ENCODE measurements at places on chromosomes 2 and 18.

- no peak for DNase-seq
These were observed 48.6 kb downstream of the CYB5A start for GRCh38 chr18:74243127-74243526.

DNA sequence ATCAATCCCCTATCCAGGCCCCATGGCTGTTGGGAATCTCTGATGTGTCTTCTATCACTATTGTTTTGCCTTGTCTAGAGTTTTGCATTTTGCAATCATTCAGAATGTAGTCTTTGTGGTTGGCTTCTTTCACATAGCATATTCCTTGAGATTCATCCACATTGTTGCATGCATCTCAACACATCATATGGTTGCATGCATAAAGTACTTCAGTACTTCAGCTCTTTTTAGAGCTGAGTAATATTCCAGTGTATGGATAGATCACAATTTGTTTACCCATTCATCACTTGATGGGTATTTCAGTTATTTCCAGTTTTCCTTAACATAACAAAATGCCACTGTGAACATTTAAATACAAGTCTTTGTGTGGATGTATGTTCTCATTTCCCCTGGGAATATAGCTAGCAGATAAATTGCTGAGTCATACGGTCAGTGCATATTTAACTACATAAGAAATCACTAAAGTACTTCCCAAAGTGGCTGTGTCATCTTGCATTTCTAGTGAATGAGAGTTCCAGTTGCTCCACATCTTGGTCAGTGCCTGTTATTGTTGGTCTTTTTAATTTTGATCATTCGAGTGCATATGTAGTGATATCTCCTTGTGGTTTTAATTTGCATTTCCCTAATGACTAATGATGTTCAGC is 138.8 kb downstream of the BCL11A start:
- DNase-seq = no peak

GRCh38 chr18:21684731-21685130 is 19.8 kb downstream of the ABHD3 start:
- DNase-seq = no peak

DNA sequence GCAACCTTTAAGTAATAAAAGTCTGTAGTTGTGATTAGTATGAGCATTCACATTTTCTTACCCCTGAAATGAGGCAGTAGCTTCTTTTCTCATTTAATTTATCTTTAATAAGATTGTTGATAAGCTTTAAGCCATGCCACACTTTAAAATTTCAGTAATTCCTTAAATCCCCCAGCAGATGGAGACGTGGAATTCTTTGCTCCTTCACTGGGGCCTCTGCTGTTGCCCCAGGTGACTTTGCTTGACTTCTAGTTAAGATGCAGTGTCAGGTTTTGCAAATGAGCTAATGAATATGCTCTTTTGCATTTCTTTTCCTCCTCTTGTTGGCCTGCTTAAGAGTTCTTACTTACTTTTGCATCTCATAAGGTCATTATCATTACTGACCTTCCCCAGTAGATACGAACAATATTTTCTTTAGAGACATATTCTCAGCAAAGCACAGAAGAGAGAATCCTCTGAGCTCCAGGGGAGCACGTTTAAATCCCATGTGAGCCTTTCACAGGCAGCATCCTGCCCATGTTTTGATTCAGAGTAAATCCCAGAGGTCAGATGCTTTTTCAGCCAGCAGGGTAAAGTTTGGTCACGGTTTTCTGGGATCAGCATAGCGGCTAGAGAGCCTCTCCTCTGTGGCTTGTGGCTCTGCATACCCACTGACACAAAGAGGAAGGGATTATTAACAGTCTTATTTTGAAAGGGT is 222.9 kb downstream of the PTPRM start:
- no peak for DNase-seq

DNA sequence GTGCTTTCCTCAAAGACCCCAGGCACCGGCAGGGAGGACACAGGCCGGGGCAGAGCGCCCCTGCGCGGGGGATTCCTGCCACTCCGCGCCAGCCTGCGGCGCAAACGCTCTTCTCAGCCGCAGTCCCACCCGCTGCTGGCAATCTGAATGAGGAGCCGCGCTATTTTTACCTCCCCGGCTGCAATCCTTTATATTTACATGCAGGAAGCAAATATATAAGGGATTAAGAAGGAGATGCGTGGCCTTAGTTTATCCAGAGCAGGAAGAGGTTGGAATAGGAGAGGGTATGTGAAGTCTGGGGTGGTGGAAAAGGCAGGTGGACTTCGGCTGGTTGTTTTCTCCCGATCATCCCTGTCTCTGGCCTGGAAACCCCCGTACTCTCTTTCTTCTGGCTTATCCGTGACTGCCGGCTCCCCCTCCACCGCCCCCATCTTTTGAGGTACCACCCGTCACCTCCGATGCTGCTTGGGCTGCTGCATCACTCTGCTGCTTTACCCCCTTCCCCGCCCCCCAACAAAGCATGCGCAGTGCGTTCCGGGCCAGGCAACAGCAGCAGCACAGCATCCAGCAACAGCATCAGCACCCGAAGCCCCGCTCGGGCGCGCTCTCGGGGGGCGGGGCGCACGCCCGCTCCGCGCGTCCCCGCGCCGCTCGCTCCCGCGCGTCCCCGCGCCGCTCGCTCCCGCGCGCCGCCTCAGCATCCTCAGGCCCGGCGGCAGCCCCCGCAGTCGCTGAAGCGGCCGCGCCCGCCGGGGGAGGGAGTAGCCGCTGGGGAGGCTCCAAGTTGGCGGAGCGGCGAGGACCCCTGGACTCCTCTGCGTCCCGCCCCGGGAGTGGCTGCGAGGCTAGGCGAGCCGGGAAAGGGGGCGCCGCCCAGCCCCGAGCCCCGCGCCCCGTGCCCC is at the start of gene ADAM23:
Gene ADAM23 (plus strand): TSS at position 700 of the 902 bp plus-strand sequence. CDS start 335 bp downstream, outside the sequence.
- peak; percentile 33 for DNase-seq

DNA sequence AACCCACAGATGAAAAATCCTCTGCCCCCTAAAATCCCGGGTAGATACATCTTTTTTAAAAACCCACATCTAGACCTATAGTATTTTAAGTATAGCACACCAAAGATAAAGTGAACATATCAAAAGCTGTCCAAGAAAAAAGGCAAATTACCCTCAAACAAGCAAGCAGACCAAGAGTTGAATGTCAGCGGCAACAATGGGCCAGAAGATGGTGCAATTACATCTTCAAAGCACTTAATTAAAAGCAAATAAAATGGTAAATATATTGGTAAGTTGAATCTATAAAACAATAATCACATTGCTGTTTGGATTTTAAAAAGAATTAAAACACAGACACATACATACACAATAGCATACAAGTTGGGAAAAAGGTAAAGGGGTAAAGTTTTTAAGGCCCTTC is 98.5 kb downstream of the MYOM1 start:
- DNase-seq = no peak

- no peak for DNase-seq
These were observed 45.8 kb upstream of the PDK1 start for GRCh38 chr2:172510088-172510487.

- no peak for DNase-seq
These were observed 433.7 kb upstream of the MYT1L start for GRCh38 chr2:2764739-2765138.

GRCh38 chr2:33706410-33706809 is 107.3 kb upstream of the FAM98A start:
- DNase-seq = no peak

GRCh38 chr2:133948610-133949290 is 305.1 kb upstream of the MGAT5 start:
- DNase-seq = no peak

GRCh38 chr2:213266421-213266820 is 17.8 kb upstream of the SPAG16 start:
- no peak for DNase-seq

DNA sequence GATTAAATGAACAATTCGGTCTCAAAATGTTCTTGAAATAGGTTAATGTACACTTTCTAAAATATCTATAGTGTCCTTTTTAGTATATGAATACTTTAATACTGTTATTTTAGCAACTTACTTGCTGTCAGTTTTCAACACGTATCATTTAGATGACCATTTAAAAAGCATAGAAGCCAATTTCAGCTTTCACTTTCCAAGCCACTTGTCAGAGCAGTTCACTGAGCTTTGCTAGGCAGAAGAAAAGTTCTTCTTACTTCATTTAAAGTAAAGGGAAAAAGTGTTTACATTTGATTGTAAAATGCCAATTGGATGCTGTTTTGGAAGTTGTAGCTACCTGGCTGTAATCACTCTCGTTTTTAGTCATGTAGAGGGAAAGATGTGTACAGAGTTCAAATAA is 126.0 kb downstream of the KCNH7 start:
- no peak for DNase-seq

GRCh38 chr2:610491-610890 is 66.7 kb downstream of the TMEM18 start:
- no peak for DNase-seq

GRCh38 chr2:240503375-240503774 is 54.4 kb downstream of the ANKMY1 start:
- DNase-seq = no peak

DNA sequence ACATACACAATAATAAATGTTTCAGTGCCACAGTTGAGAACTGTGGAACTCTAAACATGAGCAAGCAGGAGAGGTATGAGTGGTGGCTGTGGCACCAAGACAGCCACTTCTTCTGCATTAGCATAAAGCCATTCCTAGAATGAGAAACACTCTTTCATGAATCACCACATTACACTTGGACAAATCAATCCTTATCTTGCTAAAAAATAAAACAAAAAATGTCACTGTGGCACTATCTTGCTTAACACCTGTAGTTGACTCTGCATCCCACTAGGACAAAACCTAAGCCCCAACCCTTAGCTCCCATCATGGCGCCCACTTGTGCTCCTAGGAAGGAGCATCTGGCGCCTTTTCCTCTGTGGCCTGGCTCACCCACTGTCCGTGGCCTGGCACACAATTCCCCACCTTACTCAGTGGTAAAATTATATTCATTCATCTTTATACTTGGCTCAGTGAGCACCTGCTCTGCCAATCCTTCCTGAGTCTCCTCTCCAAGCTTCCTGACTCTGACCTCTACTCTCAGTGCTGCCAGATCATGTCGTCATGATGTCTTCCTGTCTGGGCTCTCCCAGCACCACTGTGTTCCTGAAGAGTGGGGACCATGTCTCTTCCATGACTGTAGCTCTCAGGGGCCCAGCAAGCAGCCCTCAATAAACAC is 272.9 kb downstream of the LNPK start:
- DNase-seq = no peak

GRCh38 chr2:114810092-114810491 is 367.7 kb downstream of the DPP10 start:
- no peak for DNase-seq

GRCh38 chr2:172643142-172643541 is 87.3 kb downstream of the PDK1 start:
- peak; percentile 7 for DNase-seq

- no peak for DNase-seq
These were observed 307.5 kb downstream of the GULP1 start for GRCh38 chr2:188599140-188599539.

DNA sequence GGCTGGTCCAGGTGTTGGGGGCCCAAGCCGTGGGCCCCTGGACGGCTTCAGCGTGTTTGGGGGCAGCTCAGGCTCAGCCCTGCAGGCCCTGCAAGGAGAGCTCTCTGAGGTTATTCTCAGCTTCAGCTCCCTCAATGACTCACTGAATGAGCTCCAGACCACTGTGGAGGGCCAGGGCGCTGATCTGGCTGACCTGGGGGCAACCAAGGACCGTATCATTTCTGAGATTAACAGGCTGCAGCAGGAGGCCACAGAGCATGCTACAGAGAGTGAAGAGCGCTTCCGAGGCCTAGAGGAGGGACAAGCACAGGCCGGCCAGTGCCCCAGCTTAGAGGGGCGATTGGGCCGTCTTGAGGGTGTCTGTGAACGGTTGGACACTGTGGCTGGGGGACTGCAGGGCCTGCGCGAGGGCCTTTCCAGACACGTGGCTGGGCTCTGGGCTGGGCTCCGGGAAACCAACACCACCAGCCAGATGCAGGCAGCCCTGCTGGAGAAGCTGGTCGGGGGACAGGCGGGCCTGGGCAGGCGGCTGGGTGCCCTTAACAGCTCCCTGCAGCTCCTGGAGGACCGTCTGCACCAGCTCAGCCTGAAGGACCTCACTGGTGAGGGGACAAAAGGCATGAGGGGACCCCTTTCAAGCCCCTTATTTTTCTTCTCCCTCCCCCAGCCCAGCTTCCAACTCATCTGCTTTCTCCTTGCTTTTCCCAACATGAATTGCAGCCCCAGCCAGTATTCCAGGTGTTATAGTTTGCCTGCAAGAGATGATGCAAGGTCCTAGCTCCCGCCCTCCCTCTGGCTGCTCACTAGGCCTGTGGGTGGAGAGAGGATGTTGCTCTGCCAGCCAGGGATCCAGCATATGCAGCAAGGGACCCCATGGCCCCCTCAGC is 2.9 kb upstream of the KHK start:
- DNase-seq = no peak

DNA sequence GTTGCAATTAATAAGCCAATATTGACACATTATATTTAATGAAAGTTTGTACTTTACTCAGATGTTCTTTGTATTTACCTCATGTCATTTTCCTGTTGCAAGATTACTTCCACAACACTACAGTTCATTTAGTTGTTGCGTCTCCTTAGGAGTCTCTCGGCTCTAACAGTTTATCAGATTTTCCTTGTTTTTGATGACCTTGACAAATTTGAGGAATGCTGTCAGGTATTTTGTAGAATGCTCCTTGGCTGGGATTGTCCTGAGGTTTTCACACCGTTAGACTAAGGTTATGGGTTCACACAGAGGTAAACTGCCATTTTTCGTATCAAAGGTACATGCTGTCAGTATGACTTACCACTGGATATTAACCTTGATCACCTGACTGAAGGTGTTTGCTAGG is 416.6 kb upstream of the TNP1 start:
- no peak for DNase-seq

DNA sequence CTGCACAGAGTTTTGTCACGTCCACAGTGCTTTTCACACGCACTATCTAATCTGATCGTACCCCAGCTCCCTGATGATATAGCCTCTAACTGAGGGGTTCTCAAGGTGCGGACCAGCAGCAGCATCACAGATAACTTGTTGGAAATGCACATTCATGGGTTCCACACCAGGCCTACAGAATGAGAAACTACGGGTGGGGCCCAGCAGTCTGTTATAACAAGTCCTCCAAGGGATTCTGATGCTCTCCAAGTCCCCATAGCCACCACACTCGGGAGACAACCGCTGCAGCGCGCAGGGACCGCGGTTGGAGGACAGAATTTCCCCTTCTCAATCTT is 745 bp upstream of the BZW1 start:
- peak; percentile 18 for DNase-seq

DNA sequence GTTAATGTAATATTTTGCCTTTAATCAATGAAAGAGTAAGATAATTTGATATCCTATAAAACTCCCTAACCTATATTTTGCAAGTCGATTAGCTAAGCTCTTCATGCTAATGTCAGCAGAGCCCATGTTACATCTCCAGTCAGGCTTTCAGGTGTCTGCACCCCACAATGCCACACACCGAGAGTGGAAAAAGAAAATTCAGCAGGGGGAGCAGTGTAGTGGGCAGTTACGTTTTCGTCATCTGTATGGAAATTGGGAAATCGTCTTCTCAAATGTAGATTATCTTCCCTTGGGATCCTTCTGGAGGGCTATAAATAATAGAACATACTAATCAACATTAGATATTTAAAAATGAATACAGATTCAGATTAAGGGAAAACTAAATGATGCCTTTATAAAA is 66.3 kb downstream of the BCL11A start:
- DNase-seq = no peak

- no peak for DNase-seq
These were observed 171.0 kb downstream of the AFF3 start for GRCh38 chr2:99971326-99971900.
